Activated naive CD4-positive, alpha-beta T cell treated with anti-CD3 and anti-CD28 coated beads, Interleukin-2, amount 50 U/mL, for 16 hours (primary cell): ENCODE measurements at places on chromosomes 4 and X.

GRCh38 chr4:66059136-66059535 is 388.8 kb upstream of the EPHA5 start:
- no peak for DNase-seq

GRCh38 chr4:131459430-131460101 is 1689.5 kb upstream of the PCDH10 start:
- no peak for DNase-seq

DNA sequence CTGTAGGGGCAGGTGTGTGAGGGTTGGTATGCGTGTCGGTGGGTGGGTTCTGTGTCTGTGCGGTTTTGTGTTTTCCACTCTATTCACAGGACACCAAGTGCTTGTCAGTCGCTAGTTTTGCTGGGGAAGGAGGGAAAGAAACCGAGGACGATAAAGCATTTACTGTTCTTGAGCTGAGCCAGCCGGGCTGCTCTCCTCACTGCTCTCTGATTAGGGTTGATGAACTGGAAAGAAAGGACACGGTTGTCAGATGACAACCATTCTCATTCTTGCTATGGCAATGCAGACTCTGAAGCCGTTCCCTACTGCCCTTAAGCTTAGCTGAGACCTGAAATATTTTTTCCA is 832 bp downstream of the EGFL6 start:
- no peak for DNase-seq

DNA sequence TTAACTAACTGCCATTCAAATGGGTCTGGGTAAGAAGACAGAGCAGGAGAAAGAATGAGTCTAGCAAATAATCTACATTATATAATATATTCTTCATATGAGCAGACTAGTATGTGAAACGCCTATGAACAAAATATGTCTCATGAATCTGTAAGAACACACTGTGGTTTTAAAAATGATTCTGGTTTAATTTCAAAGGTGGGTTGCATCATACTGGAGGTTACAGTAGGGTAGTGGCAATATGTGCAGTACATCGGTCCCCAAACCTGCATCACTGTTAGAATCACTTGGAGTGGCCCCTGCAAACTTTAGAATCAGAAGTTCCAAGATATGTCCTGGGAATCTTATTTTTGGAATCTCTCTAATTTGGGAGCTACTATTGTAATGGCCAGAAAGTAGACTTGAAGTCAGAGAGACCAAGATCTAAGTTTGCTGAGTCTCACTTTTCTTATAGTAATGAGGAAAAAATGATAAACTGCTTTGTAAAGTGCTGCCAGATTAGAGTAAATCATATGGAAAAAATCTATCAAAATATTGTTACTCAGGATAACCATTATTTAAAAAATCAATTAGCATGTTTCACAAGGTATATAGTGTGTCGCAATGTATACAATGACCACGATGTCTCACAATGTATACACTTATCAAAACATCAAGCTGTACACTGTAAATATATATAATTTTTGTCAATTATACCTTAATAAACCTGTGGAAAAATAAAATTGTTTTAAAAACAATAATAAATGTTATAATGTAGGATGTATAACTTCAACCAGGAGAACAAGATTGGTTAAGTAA is 37.9 kb upstream of the ARSJ start:
- DNase-seq = no peak

- DNase-seq = no peak
These were observed 70.7 kb upstream of the SH3RF1 start for GRCh38 chr4:169341490-169341889.

GRCh38 chrX:149494844-149495565 is 10.1 kb downstream of the IDS start:
- no peak for DNase-seq

DNA sequence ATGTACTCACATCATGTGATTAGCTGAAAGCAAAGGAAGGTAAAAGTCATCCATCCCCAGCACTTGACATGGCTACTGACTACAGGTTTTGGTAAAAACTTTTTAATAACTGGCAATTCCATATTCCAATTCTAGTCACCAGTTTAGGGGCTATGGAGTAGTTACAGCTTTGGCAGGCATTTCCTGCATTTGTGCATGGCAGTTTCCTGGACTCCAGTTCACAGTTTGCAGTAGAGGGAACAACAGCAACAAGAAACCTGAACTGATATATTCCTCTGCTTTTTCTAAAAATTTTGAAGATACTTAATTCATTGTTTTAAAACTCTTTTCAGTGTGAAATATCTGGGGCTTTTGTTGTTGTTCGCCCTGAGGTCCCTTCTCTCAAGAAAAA is 184.3 kb downstream of the PPP3CA start:
- DNase-seq = no peak

- DNase-seq = peak; percentile 47
These were observed 487 bp downstream of the HMGB2 start for GRCh38 chr4:173333658-173334084.

DNA sequence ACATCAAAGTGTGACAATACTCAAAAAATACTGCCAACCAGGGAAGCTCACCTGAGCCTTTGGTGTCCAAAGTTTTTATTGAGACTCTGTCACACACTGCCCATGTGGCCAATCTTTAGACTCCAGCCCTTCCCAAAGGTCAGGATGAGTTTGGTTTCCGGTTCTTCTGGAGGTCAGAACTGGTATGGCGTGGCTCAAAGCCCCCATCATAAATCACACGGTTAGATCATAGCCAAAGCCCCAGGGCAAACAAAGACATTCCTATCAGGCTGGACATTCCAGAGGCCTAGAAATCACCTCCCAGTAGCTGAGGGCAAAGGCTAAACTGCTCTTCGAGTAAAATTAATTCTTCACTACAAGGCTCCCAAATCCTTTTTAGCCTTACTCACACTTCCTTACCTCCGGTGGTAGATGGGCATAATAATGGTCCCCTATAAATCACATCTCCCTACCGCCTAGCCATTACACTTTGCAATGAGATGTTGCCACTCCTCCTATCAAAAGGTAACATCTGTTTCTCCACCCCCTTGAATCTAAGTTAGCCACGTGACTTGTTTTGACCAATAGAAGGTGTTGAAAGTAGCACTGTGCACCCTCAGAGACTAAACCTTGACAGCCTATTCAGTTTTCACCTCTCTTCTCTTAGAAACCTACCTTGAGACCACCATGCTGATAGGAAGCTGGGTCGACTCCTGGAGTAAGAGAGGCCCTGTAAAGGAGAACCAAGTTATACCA is 137.8 kb upstream of the DUSP21 start:
- DNase-seq = no peak

- DNase-seq = no peak
These were observed 31.1 kb downstream of the ZCCHC4 start for GRCh38 chr4:25343671-25344070.

- no peak for DNase-seq
These were observed 124.6 kb upstream of the ACSL4 start for GRCh38 chrX:109857584-109858228.

GRCh38 chrX:41118156-41118555 is 32.9 kb downstream of the USP9X start:
- DNase-seq = peak; percentile 37

DNA sequence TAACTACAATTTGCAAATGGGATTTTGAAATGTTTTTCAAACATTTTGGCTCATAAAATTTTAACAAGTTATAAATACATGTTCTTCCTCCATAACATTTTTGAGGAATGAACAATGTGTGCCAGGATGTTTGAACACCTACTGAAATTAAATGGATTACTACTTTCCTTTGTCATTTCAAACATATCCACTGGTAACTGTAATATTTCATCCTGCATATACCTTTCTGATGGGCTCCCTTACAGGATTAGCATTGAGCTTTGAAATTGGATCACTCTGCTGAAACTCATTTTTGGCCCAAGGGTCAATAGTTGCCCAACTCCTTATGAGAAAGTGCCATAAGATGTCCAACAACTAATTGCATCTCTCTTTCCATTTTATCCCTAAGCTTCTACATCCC is 17.6 kb downstream of the GRPR start:
- no peak for DNase-seq

DNA sequence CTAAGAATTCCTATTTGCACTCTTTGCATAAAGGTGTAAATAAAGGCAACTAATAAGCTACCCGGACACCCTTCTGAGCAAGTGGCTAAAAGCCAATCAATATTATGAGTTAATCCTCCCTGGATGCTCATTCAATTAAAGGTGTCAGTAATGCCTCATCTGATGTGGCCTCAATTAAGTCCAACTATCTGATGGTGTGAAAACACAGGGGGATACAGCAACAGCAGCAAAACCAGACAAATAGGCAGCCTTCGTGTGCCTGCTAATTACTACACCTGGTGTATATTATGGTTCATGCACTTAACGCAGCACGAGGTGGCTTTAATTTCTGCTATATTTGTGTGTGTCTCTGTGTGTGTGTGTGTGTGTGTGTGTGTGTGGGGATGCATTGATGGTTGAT is 244.4 kb downstream of the DCLK2 start:
- no peak for DNase-seq

DNA sequence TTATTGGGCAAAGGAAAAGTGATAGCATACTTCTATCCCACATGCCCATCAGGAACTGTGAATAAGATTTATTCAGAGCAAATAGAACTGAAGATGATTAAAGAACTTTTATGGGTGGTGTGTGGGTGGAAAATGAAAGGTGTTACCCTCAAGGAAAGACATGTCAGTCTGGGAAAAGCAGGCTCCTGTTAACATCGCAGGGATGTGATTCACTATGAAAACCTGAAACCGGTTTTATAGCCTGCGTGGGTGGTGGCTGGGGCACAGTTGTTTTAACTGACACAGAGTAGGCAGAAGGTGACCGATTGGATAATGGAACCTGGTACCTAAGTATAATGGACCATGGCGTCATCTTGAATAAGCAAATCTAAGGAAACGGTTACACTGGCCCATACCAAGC is 61.3 kb upstream of the CASK start:
- no peak for DNase-seq

DNA sequence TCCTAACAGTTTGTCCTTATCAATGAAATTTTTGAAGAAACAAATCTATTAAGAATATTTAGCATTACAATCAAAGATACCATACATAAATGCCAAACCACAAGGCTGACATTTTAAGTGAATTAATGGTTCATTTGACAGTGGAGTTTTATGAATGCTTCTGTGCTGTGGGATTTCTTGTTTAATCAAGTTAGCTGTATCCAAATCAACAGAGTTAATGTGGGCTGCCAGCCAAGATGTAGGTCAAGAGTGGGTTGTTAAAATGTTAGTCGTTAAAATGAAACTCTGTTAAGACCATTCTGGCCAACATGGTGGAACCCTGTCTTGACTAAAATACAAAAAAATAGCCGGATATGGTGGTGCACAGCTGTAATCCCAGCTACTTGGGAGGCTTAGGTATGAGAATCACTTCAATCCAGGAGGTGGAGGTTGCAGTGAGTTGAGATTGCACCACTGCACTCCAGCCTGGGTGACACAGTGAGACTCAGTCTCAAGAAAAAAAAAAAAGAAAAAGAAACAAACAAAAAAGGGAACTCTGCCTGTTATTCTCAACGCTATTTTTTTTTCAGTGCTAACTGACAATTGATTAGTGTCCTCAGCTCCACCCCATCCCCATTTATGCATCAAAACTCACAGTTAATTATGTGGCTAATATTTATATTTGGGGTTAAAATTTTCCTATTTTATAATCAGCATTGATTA is 20.2 kb downstream of the GPAT3 start:
- DNase-seq = no peak

DNA sequence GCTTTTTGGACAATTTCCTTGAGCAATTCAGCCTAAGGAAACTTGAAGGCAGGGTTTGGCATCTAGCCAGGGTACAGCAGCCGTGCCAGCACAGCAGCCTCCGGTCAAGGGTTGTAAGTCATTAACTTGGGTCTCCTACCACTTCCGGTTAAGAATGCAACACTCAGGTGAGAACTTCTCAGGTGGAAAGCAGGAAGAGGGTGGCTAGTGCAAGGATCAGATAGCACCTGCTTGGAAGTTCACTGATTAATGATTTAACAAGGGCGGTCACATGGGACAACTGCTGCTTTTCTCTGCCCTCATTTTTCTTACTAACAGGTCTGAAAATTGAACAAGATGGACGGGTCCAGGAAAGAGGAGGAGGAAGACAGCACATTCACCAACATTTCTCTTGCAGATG is 30.1 kb upstream of the SCOC start:
- no peak for DNase-seq

DNA sequence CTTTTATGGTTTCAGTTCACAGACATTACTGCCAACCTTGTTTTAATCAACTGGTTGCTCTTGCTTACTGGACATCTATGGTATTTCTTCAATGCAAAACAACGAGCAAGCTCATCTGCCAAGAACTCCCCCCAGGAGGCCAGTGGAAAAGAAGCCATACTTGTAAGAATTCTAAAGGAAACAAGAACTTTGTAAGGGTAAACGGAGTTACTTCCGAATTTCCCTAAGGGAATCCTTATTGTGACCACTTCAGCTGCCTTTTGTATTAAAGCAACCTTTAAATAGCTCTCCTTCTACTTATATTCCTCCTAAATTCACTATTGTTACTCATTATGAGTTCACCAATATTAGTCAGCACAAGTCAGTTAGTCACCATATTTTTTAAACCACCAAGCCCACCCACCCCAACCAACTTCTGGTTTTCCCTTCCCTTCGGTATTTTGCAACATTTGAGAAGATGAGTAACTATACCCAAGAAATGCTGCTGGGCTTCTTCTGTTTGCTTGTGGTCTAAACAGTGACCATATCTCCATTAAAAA is 602.8 kb upstream of the DIPK2B start:
- peak; percentile 33 for DNase-seq

DNA sequence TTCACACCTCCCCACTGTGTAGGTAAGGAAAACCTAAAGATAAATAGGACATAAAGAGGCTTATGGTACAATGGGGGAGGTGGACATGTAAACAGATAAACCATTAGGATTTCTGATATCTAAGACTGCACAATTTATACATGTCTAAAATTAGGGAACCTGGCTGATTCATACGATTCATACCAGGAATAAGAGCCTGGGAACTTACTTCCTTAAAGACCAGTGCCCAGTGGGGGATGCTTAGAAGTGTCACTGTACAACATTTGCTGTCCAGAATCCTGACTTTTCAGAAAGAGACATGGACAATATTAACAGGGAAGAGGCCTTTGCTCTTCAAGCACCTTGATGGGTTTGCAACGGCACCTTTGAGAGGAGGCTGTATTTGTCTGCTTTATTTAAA is 116.8 kb upstream of the KIT start:
- DNase-seq = no peak
